ENCODE measurements at places on chromosomes 3 and 15.

- peak overlapping the region; percentile 96 for H3K27ac ChIP-seq
- peaks cover 47% of the 10 kb centered on the region for H3K4me1 ChIP-seq
- H3K36me3 ChIP-seq: peaks cover 7% of the 10 kb centered on the region
- no peak for DNase-seq
- no peaks in the 10 kb centered on the region for H3K27me3 ChIP-seq
Measured at GRCh38 chr3:64213224-64213878, 11.9 kb downstream of the PRICKLE2 start.

DNA sequence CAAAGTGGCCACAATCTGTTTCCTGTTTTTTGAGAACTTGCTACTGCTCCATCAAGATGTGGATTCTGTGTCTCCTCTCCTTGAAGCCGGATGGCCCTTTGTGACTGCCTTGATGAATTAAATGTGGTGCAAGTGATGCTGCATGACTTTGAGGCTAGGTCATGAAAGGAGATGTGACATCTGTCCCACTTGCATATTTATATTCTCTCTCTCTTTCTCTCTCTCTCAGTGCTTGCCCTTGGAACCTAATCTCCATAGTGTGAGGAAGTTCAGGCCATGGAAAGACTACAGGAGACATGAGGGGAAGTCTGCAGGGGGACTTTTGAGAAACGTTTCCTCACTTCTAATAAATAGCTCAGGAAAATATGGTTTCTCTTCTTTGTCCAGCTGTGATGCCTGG lies 50.0 kb upstream of the ADPGK start:
- no peak overlapping the region for H3K27ac ChIP-seq
- H3K4me1 ChIP-seq: no peaks in the 10 kb centered on the region

DNA sequence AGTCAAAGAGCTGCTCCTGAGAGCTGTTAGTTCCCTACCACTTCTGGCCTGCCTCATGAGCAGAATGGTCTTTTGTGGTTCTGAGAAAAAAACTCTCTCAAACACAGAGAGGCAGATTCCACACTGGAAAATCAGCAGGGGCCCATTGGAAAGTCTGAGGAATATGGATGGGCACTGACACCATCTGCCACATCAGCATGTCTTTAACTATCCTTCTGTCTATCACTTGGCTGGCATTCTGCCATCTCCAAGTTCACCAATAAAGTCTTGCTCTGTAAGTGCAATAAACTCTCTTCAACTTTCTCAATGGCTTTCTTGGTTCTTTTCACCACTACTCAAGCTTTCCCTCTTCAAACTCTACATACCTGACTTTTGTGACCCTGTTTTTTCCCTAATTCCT lies 101.3 kb upstream of the GALNT15 start:
- DNase-seq: no peak
- H3K36me3 ChIP-seq: peaks cover 10% of the 10 kb centered on the region
- H3K4me1 ChIP-seq: peaks cover 84% of the 10 kb centered on the region
- peak overlapping the region; percentile 96 for H3K27ac ChIP-seq
- H3K27me3 ChIP-seq: peaks cover 3% of the 10 kb centered on the region

GRCh38 chr15:80920271-80920699 lies 69.3 kb downstream of the MESD start:
- no peak overlapping the region for H3K4me3 ChIP-seq
- H3K4me1 ChIP-seq: peaks cover 12% of the 10 kb centered on the region
- no peak overlapping the region for H3K27ac ChIP-seq
- H3K27me3 ChIP-seq: peaks cover 20% of the 10 kb centered on the region

GRCh38 chr3:123740391-123740822 lies 143.7 kb downstream of the MYLK start:
- peaks cover 93% of the 10 kb centered on the region for H3K4me1 ChIP-seq
- peaks cover 74% of the 10 kb centered on the region for H3K36me3 ChIP-seq
- DNase-seq: no peak

Data from HFFc6 (cell line).